ENCODE measurements at places on chromosomes 11 and 22. TPM values are rescaled to one million over a fixed set of nuclear protein-coding genes. Genes with fewer than 3 reads are reported as not detected.

- no peak overlapping the region for H3K27ac ChIP-seq
- H3K4me3 ChIP-seq, result no peak overlapping the region
- H3K27me3 ChIP-seq, result no peaks in the 10 kb centered on the region
- H3K36me3 ChIP-seq, result no peaks in the 10 kb centered on the region
These were observed 160.3 kb downstream of the BBOX1 start for GRCh38 chr11:27200779-27201453.

DNA sequence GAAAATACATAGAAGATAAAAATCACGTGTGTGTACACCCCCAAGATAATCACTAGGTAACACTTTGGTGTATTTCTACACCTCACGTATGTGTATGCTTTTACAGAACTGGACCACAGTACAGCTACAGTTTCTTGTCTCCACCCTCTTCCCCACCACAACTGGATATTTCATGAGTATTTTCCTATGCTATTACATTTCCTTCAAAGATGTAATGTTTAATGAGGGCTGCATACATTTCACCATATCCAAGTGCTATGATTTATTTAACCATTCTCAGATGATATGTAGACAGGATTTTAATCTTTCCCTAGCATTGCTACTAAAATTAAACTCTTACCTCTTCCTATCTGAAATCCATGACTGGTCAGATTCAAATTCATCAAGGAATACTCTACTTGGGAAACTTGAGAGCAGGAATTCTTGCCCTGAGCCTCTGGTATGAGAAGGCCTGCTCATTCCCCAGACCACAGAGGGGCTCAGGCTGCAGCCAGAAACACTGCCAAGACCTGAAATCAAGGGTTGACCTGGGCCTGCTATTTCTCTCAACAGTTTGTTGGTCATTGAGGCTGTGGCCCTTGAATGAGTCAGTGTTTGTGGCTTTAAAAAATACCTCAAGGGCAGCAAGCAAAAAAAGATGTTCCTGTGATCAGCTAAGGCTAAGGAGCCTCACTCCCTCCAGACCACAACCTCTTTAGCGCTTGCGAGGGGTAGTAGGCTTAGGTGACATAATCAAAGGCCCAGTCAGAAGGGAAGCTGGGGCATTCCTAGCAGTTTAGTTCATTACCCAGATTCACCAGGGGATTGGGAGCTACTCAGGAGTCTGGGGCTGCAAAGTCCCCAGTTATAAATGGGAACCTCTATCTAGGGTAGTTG lies 55.5 kb downstream of the ABTB2 start:
- no peak overlapping the region for H3K4me3 ChIP-seq
- peaks cover 31% of the 10 kb centered on the region for H3K4me1 ChIP-seq
- no peak for DNase-seq
- no peaks in the 10 kb centered on the region for H3K36me3 ChIP-seq
- H3K27me3 ChIP-seq, result no peaks in the 10 kb centered on the region

DNA sequence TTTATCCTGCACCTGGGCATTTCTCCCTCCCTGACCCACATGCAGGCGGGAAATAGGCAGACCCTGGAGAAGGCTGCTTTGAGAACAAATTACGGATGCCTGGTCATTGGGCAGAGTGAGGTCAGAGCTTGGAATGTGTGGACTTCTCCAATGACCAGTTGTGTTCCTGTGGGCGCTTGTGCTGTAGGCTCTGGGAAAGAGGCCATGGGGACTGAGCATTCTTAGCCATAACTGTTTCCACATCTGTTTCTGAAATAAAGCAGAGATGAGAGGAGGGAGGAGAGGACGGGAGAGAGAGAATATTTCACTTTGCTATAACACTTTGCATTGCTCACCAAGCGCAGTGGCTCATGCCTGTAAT lies 11.2 kb upstream of the TMEM184B start:
- no peak overlapping the region for H3K27ac ChIP-seq
- no peaks in the 10 kb centered on the region for H3K4me1 ChIP-seq
- no peak overlapping the region for H3K4me3 ChIP-seq
- DNase-seq, result no peak
- no peaks in the 10 kb centered on the region for H3K36me3 ChIP-seq

GRCh38 chr11:27290261-27291050 lies 72.6 kb downstream of the CCDC34 start:
- no peaks in the 10 kb centered on the region for H3K4me1 ChIP-seq
- no peak overlapping the region for H3K27ac ChIP-seq
- H3K27me3 ChIP-seq, result no peaks in the 10 kb centered on the region
- H3K4me3 ChIP-seq, result no peak overlapping the region
- H3K36me3 ChIP-seq, result no peaks in the 10 kb centered on the region
- no peak for DNase-seq

- no peaks in the 10 kb centered on the region for H3K4me1 ChIP-seq
- DNase-seq, result no peak
- H3K4me3 ChIP-seq, result no peak overlapping the region
- H3K27ac ChIP-seq, result peak overlapping the region; percentile 41
- no peaks in the 10 kb centered on the region for H3K27me3 ChIP-seq
These were observed 26.6 kb downstream of the NUP50 start for GRCh38 chr22:45190202-45190872.

DNA sequence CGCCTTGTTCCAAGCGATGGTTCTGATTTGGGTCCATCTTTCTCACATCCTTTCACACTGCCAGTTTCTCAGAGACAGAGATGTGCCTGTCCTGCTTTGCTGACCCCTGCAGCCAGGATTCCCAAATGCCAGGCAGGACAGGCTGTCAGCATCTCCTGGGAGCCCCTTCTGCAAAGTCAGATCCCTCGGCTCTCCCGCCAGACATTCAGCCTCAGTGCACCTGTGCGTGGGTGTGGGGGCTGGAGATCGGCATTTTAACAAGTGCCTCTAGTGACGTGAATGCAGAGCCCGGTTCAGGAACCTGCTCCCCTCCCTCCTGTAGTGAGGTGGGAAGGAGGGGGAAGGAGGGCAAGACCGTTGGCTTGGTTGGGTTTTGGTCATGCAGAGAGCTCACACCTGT lies 108.9 kb upstream of the FGF3 start:
- DNase-seq, result no peak
- no peaks in the 10 kb centered on the region for H3K4me1 ChIP-seq
- no peaks in the 10 kb centered on the region for H3K36me3 ChIP-seq
- H3K27ac ChIP-seq, result no peak overlapping the region

- H3K36me3 ChIP-seq, result no peaks in the 10 kb centered on the region
- no peak for DNase-seq
- H3K27me3 ChIP-seq, result no peaks in the 10 kb centered on the region
- H3K4me3 ChIP-seq, result no peak overlapping the region
- no peak overlapping the region for H3K27ac ChIP-seq
These were observed 106.5 kb upstream of the DRD2 start for GRCh38 chr11:113581713-113582112.

- peak overlapping the region; percentile 74 for H3K4me3 ChIP-seq
- peak; percentile 91 for DNase-seq
- peak overlapping the region; percentile 93 for H3K27ac ChIP-seq
- peaks cover 63% of the 10 kb centered on the region for H3K4me1 ChIP-seq
- no peaks in the 10 kb centered on the region for H3K27me3 ChIP-seq
These were observed 1.0 kb downstream of the SMCO4 start for GRCh38 chr11:93541884-93542810.

DNA sequence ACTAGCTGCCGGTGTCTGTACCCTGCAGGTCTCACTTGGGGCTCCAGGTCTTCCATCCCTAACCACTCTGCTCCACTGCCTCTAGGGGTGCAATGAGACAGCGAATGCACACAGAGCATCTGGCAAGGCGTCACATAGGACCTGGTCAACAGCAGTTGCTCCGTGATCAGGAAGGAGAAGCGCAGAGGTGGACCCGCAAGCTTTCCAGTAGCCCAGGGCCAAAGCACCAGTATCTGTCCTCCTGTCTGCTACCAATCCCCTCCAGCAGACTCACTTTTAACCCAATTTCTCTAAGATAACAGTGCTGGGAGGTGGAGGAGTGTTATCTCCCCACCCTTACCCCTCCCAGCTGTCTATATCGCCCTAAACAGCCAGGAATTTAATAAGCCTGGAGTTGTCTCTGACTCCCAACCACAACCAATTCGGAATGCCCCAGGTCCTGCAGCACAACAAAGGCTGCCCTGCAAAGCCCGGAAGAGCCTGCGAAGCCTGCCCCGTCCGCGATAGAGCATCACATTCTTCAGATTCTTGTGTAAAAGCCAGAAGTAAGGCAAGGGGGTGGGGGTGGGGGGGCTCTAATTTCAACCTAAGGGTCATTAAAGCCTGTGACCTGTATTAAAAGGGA lies 19.3 kb downstream of the MYH9 start:
- no peak for DNase-seq
- peaks cover 35% of the 10 kb centered on the region for H3K36me3 ChIP-seq
- peak overlapping the region; percentile 95 for H3K27ac ChIP-seq
- no peaks in the 10 kb centered on the region for H3K27me3 ChIP-seq
- peaks cover 100% of the 10 kb centered on the region for H3K4me1 ChIP-seq
- H3K4me3 ChIP-seq, result no peak overlapping the region

Gene CNGA4
- polyA plus RNA-seq, result not detected

Gene TMEM218
- 55.7 TPM for polyA plus RNA-seq

Gene RASGRP2
- 242 TPM for polyA plus RNA-seq
